ENCODE measurements at places on chromosomes 7 and 10.

DNA sequence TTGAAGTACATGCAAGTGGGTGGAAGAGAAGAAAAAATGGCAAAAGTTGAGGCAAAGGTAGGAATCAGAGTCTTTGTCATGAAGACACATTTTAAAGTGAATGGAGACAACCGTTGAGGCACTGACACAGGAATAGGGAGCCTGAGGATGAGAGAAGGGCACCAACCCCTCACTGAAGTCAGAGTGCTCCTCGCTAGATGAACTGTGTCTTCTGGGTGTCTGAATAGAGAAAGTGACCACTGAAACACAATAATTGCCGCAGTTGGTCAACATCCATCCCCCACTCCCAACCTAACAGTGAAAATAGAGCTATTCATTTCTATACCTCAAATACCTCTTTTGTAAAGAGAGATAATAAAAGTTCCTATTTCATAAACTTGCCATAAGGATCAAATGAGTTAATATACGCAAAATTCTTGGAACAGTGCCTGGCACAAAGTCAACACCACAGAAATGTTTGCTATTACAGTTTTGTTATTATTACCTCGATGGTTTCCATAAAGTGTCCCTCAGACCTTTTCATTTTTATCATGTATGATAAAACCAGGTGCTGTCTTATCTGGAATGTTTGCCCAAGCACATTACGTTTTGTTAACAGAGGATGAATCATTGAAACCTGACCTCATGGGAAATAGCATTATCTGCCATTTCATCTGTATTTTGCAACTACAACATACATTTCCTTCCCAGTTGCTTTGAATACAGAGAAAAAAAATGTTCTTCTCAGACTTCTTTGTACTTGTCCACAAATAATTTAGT, 61.8 kb upstream of the SP4 start:
- DNase-seq, result peak; percentile 91

DNA sequence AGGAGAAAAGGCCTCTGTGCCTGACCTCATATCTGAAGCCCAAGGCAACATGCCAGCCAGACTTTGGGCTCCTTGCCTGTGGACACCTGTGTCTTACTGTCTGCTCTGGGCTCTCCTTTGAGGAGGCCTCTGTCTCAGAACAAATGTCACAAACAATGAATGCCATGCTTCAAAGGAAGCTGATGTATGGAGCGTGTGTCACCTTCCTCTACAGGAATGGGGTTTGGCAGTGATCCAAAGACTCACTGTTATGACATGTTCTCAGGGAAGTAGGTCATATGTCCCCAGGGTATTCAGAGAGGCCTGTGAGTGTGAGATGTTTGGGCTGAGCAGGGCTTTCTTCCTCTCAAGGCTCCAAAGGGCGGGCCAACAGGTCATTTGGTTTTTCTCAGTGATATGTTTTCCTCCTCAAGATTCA, 38.4 kb downstream of the PTPRE start:
- peak; percentile 99 for DNase-seq

DNA sequence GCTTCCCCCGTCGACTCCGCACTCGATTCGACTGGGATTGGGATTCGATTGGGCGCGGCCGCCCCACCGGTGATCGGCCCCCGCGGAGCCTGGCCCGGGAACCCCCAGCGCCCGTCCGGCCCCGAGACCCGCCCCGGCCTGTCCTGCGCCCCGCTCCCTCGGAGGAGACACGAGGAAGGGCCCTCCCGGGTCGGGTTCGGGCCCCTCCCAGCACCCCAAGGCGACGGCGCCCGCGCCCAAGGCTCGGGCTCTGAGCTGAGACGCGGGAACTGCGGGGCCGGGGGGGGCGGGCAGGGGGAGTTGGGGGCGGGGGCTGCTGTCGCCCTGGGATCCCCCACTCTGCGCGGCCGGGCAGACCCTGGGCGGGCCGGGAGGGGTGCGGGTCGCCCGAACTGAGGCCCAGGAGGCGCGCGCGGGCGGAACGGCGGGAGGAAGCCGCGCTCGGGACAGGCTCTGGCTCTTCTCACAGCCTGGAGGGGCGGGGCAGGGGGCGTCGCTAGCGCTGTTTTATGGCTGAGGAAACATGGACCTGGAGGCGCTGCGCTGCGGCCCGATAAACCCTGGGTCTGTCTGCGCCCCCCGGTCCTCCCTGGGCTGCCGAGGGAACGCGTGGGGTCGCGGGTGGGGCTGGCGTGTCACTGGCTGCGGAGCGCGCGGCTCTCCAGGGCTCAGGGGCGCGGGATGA, 1.7 kb upstream of the NKX6-2 start:
- DNase-seq, result no peak

- DNase-seq, result peak; percentile 64
These were observed 170.4 kb downstream of the MAGI2 start for GRCh38 chr7:79282882-79283602.

GRCh38 chr10:100025576-100025975, 15.8 kb upstream of the DNMBP start:
- DNase-seq, result no peak

DNA sequence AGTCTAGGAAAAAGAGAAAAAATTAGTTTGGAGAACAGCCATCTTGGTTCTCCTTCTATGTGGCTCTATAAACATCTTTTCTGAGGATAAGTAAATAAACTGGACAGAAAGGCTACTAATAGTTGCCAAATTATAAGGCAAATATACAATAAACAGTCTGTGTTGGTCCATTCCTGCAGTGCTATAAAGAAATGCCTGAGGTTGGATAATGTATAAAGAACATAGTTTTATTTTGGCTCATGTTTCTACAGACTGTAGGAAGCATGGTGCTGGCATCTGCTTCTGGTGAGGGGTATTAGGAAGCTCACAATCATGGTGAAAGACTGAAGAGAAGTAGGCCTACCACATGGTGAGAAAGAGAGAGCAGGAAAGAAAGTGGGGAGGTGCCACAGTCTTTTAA, 209.7 kb downstream of the MACC1 start:
- DNase-seq, result no peak

DNA sequence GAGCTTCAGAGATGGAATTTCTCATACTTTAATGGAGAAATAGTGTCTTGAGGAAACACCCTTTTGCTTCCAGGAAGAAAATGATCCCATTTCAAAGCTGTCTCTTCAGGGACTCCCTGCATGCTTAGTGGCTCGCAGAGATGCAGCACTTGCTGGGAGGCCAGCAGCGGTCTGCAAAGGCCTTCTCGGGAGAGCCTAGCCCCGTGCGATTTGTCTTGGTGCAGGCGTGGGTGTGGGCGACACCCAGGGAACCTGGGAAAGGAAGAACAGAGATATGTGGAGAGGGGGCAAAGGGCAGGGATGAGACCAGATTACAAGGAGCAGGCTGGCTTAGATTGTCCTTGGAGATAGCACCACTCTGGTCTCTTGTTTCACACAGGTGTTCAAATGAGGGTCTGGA, 352.3 kb upstream of the PODXL start:
- DNase-seq, result no peak

- DNase-seq, result peak; percentile 28
These were observed 780.5 kb downstream of the TYW1 start for GRCh38 chr7:67777119-67777518.

- DNase-seq, result no peak
These were observed 152.1 kb downstream of the GFRA1 start for GRCh38 chr10:116120688-116121455.

DNA sequence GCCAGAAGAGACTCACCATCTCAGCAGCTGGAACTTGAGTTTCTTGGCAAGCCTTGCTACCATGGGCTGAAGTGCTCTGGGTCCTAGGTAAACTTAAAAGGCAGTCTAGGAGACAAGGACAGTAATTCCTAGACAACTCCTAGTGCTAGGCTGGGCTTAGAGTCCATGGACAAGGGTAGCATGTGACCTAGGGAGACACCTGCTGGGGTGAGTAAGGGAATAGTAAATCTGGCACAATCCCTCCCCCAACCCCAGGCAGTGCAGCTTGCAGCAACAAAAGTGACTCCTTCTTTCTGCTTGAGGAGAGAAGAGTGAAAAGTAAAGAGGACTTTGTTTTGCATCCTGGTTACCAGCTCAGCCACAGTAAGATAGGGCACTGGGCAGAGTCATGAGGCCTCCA, 316.5 kb upstream of the IMMP2L start:
- no peak for DNase-seq

- DNase-seq, result no peak
These were observed 166.7 kb downstream of the NRF1 start for GRCh38 chr7:129777993-129778769.

GRCh38 chr7:5266191-5267028, 16.3 kb upstream of the SLC29A4 start:
- DNase-seq, result no peak

GRCh38 chr10:86261941-86262687, 104.5 kb downstream of the GRID1 start:
- DNase-seq, result peak; percentile 29

DNA sequence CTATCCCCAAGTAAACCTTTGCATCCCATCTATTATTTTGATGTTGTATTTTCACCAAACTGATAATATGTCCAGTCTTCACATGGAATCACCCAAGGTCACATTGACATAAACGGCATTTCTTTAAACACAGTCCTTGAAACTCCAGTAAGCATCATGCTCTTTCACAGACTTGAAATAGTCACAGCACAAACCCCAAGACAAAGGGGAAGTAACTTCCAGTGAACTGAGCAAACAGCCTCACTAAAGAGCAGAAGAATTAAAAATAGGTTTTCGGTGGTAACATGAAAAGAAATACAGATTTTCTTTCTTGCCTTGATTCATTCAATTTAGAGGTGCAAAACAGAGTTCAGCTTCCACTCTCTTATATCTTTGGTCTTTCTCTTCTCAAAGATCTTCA, 253.7 kb downstream of the SFMBT2 start:
- no peak for DNase-seq

- no peak for DNase-seq
These were observed 102.7 kb downstream of the ANKRD7 start for GRCh38 chr7:118327174-118327573.

DNA sequence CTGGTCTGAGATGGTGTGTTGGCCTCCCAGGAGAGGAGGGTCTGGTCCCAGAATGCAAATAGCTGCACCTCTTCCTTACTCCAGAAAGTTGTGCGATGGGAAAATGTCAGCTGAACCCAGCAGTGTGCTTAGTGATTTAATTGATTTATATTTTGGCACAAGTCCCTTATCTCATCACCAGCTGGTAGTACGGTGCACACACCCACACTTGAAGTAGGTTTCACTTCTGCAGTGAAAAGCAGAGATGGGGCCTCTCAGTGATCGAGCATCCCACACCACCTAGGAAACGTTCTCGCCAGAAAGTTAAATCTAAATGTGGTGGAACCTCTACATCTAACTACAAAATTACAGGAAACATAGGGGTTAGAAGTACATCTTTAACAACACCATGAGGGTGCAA, 80.4 kb downstream of the UBE3C start:
- DNase-seq, result no peak

GRCh38 chr7:40058026-40058425, 76.4 kb downstream of the MPLKIP start:
- DNase-seq, result no peak

GRCh38 chr7:127665922-127666321, 13.9 kb downstream of the SND1 start:
- no peak for DNase-seq

GRCh38 chr10:133160826-133161471, 930 bp downstream of the KNDC1 start:
- no peak for DNase-seq

DNA sequence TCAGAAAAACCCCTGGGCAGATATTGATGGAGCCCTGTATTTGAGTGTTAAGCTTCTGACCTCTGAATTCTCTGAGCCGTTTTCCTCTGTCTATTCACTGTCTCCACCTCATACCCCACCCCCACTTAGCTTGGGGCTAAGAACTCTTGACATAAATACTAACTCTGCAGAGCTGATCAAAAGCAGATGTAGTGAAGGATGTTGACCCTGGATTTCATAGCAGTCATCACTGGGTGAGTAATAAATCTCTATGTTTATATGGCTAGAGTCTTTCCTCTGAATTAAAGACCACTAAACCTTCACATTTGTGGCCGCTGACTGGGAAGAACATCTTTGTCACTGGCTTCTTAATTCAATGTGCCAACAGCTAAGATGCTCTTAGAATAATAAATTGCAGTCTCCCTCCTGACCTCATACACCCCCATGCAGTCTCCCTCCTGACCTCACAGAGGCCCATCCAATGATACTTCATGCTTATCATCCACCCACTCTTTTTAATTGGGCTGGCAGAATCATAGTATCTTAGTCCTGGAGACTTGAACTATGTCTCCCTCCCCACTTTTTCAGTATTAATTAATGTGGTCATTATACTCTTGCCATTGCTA, 78.0 kb upstream of the MACROH2A2 start:
- DNase-seq, result no peak

DNA sequence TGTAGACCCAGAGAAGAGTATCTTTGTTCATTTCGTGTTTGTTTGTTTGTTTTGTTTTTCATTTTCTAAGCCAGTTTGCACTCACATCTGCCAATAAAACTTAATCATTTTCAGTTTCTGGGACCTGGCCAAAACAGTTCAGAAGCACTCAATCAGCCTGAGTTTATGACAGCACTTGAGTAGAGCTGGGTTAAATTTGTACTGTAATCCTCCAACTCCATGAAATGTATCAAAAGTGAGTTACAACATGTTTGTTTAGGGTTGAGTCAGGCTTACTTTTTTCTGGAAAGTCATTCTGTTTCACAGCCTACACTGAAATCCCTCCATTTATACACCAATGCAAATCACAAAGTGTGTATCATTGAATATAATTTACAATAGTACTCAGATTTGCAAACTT, 91.9 kb downstream of the ZWINT start:
- peak; percentile 1 for DNase-seq

GRCh38 chr10:1602037-1602484, 135.3 kb downstream of the ADARB2 start:
- no peak for DNase-seq
